ENCODE measurements at places on chromosomes 3 and 15.

DNA sequence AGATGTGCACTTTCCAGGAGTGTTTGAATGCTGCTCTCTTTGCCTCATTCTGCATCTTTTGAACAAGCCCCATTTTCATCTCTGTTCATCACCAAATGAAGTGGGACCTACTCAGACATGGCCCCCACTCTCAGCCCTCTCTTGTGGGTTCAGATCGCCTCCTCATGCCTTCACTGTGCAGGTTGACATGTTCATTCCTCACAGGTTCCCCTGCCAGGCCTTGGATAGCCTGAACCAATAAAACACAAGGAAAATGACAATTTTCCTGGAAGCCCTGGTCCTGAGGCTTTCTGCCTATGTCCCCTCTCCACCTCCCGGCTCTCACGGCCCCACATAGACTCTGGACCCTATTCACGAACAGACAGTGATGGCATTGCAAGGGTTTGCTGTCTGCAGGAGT is 17.7 kb downstream of the KLF15 start:
- no peak for DNase-seq

- DNase-seq = no peak
Measured at GRCh38 chr3:196177967-196178366, 33.2 kb downstream of the ZDHHC19 start.

- no peak for DNase-seq
Measured at GRCh38 chr15:94164971-94165370, 66.4 kb upstream of the MCTP2 start.

DNA sequence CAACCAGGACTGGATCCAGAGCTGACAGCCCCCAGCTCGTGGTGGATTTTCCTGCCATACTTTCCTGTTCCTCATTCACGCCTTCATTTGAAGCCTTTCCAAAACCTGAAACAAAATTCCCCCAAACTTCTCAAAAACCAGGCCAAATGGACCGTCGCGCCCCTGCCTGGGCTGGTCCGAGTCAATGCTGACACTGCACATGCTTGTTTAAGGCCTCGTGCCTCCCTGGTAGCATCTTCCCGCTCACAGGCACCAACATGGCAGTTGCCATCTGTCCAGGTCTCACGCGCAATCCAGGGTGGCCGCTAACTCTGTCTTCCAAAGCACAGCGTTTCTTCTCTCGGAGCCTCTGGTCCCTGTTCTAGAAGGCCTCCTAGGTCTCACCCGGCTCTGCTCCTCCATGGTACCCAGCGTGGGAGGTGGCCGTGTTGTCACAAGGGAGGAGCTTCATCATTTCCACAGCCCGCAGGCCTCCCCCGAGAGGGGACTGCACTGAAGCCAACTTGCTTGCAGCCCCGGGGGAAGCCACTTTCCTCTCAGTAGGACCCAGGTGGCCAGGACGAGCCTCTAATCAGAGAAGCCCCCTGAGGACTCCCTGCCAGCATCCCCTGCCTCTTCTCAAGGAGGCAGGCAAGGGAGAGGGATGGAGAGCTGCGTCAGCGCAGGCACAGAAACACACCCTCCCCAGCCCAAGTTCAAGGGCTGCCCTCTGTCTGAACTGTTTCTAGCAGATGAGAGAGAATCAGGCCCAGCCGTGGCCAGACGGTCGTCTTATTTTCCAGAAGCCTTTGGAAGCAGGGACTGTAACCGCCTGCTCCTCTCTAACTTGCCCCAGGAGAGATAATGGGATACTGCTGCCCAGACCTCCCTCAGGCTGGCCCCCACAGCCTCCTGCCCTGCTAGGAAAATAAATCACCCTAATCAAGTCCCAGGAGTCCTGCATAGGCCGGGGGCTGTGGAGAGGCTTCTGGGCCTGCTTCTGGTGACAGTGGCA is 152.8 kb upstream of the TLE3 start:
- no peak for DNase-seq

GRCh38 chr3:74537164-74537563 is 77.3 kb downstream of the CNTN3 start:
- no peak for DNase-seq

GRCh38 chr3:168696051-168696450 is 600.3 kb upstream of the GOLIM4 start:
- no peak for DNase-seq

- DNase-seq = no peak
Measured at GRCh38 chr3:113834983-113835382, 3.6 kb upstream of the GRAMD1C start.

GRCh38 chr3:80285388-80285787 is 517.6 kb upstream of the ROBO1 start:
- no peak for DNase-seq

DNA sequence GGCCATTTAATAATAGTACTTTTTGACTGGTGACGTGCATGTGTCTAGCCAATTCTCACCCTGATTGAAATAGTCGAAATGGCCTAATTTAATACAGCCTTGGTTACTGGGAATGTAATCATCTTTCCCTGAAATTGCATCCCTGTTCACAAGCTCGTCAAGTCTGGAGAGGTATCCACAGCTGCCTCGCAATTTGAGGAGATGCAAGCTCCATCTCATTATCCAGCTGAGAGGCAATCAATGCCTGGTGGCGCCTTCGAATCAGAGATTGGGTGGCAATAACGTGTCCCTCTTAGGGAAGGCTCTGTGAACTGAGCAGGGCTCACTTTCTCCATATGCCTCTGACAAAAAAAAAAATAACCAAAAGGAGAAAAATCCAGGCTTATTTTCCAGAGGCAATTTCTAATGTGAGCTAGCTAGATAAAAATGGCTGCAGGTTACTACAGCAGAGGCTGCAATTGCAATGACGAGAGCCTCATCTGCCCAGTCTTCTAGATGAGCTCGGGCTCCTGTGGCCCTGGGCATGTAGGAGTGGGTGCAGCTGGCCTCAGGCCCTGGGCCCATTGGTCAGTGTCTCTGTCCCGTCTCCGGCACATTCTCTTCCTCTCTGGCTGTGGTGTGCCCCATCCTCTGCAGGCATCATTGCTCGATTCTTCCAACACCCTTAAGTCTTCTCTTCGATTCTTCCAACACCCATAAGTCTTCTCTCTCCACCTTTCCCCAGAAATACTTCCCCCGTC is 487.5 kb downstream of the GABRG3 start:
- no peak for DNase-seq

GRCh38 chr3:181384970-181385369 is 326.8 kb upstream of the SOX2 start:
- DNase-seq = no peak
